Cardiac muscle cell (in vitro differentiated cells and primary cell): ENCODE measurements at places on chromosomes 3 and 15.

- no peak for DNase-seq
Observed at GRCh38 chr3:39154280-39155021, 1.1 kb upstream of the CSRNP1 start.

DNA sequence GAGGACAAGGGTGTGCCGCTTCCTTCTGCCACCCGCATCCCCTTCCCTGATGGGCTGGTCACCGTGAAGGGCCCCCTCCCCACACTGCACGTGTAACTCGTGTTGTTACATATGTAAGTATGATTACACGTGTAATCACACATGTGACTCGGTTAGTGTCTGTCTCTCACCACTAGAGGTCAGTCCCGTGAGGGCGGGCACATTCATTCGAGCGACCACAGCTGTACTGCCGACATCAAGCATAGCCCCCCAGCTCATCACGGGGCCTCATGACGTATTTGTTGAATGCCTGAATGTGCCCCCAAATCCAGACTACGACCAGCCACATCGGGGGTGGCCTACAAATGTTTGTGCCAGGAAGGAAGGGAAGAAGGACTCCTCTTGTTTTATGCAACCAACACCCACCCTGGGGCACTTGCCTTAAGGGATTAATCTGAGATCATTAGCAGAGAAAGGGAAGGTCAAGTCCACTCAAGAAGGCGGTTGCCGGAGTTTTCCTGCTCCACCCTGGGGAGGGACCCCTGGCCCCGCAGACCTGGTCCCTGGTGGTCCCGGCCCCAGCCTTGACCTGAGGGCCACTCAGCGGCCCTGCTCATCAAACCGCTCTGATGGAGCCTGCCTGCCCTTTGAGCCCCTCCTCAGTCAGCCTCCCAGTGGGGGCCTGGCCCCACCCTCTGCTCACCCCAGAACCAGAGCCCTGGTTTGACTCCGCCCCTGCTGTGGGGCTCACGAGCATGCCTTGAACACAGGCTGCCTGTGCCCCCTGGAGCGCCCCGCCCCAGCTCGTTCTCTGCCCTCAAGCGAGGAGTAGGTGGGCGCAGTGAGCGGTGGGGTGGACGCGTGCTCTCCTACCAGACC lies 52.8 kb downstream of the RGMA start:
- DNase-seq = peak; percentile 61

DNA sequence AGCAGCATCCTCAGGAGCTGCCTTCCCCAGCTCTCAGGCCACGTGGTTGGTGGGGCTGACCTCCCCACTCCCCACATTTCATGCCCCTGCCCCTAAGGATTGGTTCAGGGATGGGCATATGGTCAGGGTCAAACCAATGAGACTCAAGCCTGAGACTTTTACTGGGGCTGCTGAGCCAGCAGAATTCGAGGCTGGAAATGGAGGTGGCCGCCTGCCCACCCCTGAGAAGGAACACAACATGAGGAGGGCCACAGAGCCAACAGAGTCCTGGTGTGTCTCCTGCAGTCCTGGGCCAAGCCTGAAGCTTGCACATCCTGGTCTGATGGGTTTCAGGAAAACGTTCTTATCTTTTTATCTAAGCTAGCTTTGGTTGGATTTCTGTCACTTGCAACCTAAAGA lies 5.9 kb downstream of the EHD4 start:
- DNase-seq = no peak

DNA sequence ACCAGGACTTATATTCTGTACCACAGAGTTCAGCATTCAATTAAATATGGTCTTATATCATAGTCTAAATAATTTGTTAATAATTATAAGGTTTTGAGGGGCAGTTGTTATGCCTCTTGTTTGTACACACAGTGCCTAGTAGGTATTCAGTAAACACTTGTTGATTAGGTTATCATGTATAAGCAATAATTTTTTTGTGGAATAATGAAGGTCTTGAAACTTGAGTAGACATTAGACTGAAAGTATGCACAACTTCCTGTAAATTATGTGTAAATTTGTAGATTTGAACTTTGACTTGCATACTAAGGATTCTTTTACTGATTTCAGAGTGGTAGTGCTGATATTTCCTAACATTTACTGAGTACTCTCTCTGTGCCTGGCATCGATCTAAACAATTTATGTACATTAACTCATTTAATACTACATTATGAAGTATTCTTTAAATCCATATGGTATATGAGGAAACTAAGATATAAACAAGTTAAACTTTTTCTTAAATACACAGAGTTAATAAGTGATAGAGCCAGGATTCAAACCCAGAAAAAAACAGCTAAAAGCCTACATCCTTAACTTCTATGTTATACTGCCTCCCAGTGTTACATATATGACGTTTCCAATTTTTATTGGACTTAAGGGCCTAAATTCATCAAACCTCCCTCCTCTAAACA lies 65.1 kb downstream of the GLCE start:
- DNase-seq = peak; percentile 18

GRCh38 chr3:119774444-119774843 lies 7.5 kb upstream of the NR1I2 start:
- DNase-seq = no peak

DNA sequence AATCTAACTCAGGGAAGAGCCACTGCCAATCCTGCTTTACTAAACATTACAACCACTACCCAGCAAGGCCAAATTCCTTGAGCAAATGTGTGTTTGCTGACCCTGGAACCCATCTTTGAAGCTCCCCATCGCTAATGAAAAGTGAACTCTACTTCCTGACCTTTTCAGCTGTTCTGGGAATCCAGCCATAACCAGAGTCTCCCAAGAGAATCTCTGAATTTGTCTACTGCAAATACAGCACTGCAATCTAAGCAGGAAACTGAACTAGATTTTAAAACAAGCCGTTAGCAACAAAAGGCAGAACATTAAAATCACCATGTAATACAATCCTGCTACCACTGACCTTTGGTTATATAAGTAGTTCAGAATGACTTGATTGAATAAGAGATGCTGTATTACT lies 309.2 kb downstream of the MAGI1 start:
- DNase-seq = peak; percentile 93

GRCh38 chr15:34696506-34696905 lies 58.3 kb downstream of the GJD2 start:
- no peak for DNase-seq

DNA sequence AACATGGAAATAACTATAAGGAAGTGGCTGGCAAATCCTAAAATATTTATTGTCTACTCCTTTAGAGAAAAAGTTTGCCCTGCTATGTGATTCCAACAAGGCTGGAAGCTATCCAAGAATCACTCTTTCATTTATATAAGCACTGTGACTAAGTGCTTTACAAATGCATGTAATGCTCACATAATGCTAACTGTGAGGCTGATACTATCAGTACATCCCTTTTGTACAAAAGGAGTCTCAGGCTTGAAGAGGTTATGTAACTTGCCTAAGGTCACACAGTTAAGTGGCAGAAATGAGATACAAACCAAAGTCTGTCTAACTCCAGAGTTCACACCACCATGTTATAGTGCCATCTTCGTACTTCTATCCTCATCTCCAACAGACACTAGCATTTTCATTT lies 17.0 kb downstream of the TOPBP1 start:
- peak; percentile 82 for DNase-seq

DNA sequence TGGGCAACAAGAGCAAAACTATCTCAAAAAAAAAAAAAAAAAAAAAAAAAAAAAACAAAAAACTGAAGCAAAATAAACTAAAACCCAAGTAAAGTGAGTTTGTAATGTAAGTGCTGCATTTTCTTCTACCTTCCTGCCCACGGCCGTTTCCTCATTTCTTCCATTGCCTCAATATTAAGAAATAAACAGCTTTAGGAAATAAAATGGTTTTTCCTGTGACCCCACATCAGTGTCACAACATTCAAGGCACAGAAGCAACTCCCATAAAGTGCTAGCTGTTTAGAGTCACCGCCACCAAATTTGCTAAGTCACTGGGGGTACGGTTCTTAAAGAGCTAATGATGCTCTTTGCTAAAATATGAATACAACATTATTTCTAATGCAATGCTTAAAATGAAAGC lies 3.3 kb downstream of the PKM start:
- DNase-seq = no peak
